ENCODE measurements at places on chromosomes 2 and 18. TPM values are rescaled to one million over a fixed set of nuclear protein-coding genes. Genes with fewer than 3 reads are reported as not detected.
A peak's percentile ranks its signal among the peaks of the same experiment; 100 is the strongest.

DNA sequence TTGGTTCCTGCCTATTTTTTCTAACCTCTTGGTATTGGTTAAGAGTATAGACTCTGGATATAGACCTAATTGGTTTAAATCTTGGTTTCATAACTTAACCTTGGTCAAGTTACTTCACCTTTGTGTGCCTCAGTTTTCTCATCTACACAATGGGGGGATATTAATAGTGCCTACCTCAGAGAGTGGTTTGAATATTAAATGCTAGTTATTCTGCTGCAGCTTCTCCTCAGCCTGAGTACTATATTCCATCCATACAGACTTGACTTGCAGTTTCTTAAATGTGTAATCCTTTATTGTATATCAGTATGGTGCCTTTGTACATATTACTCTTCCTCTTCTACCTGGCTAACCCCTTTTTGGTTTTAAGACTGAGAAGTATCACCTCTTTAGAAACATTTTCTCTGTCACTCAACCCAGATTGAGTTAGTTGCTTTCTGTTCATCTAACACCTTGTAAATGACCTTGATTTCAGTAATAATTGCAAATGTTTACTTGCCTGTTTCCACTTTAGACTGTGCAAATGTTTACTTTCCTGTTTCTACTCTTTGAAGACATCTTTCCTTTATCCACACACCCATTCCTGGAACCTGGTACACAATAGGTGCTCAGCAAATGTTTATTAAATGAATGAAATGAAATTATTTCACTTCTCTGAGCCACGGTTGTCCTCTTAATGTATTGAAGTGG is 6.6 kb downstream of the ACVR2A start:
- no peaks in the 10 kb centered on the region for H3K4me1 ChIP-seq
- H3K36me3 ChIP-seq: no peaks in the 10 kb centered on the region
- no peak overlapping the region for H3K4me3 ChIP-seq
- H3K27me3 ChIP-seq: no peaks in the 10 kb centered on the region
- no peak for DNase-seq
- H3K27ac ChIP-seq: no peak overlapping the region

RAD51AP2 gene
- not detected for polyA plus RNA-seq

DNA sequence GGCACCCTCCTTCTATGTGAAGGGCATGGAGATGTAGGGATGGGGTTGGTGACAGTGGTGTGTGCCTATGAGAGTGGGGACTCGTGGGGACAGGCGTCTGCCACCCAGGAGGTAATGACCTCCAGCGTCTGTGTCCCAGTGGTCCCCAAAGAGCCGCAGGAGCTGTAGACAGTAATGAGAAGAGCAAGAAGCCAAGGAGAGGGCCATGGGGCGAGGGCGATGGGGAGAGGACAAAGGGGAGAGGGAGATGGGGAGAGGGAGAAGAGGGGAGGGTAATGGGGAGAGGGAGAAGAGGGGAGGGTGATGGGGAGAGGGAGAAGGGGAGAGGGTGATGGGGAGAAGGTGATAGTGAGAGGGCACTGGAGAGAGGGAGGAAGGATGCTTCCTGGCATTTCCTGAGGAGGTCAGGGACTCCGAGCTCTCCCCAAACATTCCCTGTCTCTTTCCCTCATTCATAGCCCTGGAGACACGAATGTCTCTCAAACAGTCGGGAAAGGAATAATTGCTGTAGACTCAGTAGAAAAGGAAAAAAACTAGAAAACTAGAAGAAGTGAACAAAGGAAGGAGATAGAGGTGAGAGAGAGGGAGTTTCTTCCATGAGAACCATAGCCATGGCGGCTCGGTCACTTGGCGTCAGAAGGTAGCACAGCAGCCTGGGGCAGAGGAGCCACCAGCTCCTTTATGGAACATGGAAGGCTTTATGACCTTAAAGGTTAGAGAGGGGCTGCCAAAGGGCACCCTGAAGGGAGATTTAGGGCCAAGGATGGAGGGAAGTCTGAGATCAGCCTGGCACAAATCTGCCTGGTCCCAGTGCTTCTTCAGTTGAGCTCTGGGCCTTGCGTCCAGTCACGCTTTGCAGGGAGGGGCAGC is 39.5 kb downstream of the PSD4 start:
- no peaks in the 10 kb centered on the region for H3K36me3 ChIP-seq
- H3K27me3 ChIP-seq: peaks cover 9% of the 10 kb centered on the region
- no peak overlapping the region for H3K4me3 ChIP-seq
- no peak overlapping the region for H3K27ac ChIP-seq

KCNF1 gene
- not detected for polyA plus RNA-seq

DNA sequence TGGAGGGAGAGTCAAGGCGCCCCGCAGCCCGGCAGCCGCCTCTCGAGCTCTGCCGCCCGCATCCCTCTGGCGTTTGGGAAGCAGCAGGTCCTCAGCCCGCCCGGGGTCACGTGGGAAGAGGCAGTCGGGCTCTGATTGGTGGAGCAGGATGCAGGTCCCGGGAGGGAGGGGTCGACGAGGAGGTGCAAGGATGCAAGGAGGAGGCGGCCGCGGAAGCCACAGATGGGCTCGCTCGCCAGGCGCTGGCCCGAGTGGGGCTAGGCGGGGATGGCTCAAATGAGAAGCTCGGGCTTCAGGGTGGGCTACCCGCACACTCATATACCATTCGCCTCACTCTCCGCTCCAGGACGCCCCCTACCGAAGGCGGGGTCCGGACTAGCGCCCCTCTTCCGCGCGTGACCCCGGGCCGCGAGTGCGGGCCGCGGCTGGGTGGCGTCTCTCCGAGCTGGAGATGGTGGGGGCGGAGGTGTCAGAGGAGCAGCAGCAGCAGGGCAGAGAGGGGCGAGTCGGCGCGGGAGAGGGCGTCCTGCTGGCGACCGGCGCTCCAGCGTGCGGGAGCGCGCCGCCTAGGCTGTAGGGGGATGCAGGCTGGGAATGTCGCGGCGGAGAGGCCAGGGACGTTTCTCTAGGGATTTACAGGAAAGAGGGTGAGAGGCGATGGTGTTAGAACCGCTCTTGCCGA is at the start of gene TMEFF2:
TMEFF2 (minus strand) TSS at position 68 of the 682 bp plus-strand sequence. CDS start 409 bp downstream, outside the sequence.
- H3K27me3 ChIP-seq: no peaks in the 10 kb centered on the region
- H3K36me3 ChIP-seq: no peaks in the 10 kb centered on the region
- H3K27ac ChIP-seq: no peak within 1 kb of the TSS
- H3K4me3 ChIP-seq: peak within 1 kb of the TSS; percentile 29

DNA sequence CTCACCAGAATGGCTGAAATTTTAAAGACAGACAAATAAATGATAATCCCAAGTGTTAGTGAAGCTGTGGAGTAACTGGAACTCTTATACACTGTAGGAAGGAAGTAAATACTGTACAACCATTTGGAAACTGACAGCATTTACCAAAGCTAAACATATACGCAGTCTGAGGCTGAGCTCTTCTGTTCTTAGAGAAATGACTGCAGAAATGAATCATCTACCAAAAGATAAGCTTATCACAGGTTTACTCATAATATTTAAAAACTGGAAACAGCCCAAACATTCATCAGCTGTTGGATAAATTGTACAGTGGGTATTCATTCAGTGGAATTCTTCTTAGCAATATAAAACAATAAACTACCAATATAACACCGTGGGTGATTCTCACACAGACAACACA is 218.2 kb upstream of the RAB12 start:
- no peak for DNase-seq
- no peak overlapping the region for H3K27ac ChIP-seq
- no peaks in the 10 kb centered on the region for H3K36me3 ChIP-seq
- H3K4me1 ChIP-seq: no peaks in the 10 kb centered on the region
- H3K27me3 ChIP-seq: no peaks in the 10 kb centered on the region

DNA sequence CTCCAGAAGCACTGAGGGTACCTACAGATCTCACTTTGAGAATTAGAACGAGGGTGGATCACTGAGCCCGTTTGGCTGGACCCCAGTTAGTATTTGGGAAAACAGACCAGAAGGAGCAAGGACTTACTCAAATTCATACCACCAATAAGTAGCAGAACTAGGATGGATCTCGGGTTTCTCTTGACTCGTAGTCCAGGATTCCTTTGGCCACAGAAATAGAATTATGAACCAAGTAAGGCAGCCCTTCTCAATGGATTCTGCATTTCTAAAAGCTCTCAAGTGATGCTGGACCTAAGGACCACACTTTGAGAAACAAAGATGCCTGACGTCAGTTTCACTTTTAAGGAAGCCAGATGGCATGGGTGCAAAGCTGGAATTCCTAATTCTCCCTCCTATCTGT is 153.0 kb downstream of the KLHL29 start:
- no peak for DNase-seq
- no peaks in the 10 kb centered on the region for H3K27me3 ChIP-seq
- peaks cover 6% of the 10 kb centered on the region for H3K4me1 ChIP-seq
- no peak overlapping the region for H3K4me3 ChIP-seq

ABI2 gene
- polyA plus RNA-seq: 9.0 TPM

HOXD10 gene
- polyA plus RNA-seq: not detected

ASB18 gene
- polyA plus RNA-seq: not detected

DNA sequence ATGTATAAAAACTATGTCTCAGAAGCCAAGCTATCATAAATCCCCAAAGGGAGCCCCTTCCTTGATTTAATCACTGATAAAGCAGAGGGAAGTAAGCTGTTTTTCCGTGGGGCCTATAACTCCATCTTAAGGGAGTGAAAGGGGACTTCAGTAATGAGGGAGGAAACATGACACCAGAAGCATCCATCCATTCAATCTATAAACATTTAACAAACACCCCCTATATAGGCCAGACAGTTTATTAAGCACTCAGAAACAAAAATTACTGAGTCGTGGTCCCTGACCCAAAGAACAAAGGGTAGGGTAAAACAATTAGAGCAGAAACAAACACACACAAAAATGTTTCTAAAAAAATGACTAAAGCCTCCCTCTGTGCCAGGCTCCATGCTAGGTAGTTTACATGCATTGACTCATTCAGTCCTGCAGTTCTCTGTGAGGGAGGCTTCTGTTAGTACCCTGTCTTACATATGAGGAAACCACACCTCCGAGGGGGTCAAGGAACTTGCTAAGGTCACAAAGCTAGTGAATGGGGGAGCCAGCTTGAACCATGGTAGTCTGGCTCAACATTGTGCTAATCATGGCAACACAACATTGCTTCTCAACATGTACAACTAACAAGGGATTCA is 472.1 kb downstream of the CDH2 start:
- H3K4me3 ChIP-seq: no peak overlapping the region
- no peaks in the 10 kb centered on the region for H3K36me3 ChIP-seq
- no peaks in the 10 kb centered on the region for H3K4me1 ChIP-seq
- H3K27me3 ChIP-seq: no peaks in the 10 kb centered on the region
- H3K27ac ChIP-seq: no peak overlapping the region

CTLA4 gene
- polyA plus RNA-seq: not detected

GRCh38 chr18:67652288-67652687 is 135.8 kb upstream of the DSEL start:
- H3K36me3 ChIP-seq: no peaks in the 10 kb centered on the region
- no peak for DNase-seq
- H3K27me3 ChIP-seq: no peaks in the 10 kb centered on the region
- H3K4me3 ChIP-seq: no peak overlapping the region
- no peak overlapping the region for H3K27ac ChIP-seq
- no peaks in the 10 kb centered on the region for H3K4me1 ChIP-seq

- H3K4me3 ChIP-seq: no peak overlapping the region
- no peak for DNase-seq
- H3K36me3 ChIP-seq: no peaks in the 10 kb centered on the region
- H3K4me1 ChIP-seq: peaks cover 11% of the 10 kb centered on the region
- H3K27ac ChIP-seq: no peak overlapping the region
These were observed 5.7 kb downstream of the RHOB start for GRCh38 chr2:20452551-20452950.

OBSL1 gene
- 0.12 TPM for polyA plus RNA-seq

DNA sequence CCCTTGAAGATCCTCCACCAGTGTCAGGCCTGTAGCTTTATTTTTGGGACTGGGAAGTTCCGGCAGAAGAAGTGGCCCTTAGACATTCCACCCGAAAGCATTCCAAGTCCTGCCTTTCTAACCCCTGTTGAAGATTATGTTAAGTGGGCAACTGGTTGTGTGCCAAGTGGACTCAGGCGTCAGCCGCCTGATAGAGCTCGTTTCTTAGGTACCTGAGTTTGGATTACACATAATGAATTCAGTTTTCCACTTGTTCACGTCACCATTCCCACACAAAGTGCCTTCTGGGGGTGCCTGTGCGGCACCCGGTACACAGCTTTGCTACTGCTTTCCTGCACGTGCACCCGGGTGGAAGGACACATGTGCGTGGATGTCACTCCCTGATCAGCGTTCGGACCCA is 156.5 kb downstream of the PTGR3 start:
- no peak overlapping the region for H3K27ac ChIP-seq
- no peaks in the 10 kb centered on the region for H3K36me3 ChIP-seq
- no peak overlapping the region for H3K4me3 ChIP-seq
- DNase-seq: no peak
- H3K4me1 ChIP-seq: no peaks in the 10 kb centered on the region
- no peaks in the 10 kb centered on the region for H3K27me3 ChIP-seq

DNA sequence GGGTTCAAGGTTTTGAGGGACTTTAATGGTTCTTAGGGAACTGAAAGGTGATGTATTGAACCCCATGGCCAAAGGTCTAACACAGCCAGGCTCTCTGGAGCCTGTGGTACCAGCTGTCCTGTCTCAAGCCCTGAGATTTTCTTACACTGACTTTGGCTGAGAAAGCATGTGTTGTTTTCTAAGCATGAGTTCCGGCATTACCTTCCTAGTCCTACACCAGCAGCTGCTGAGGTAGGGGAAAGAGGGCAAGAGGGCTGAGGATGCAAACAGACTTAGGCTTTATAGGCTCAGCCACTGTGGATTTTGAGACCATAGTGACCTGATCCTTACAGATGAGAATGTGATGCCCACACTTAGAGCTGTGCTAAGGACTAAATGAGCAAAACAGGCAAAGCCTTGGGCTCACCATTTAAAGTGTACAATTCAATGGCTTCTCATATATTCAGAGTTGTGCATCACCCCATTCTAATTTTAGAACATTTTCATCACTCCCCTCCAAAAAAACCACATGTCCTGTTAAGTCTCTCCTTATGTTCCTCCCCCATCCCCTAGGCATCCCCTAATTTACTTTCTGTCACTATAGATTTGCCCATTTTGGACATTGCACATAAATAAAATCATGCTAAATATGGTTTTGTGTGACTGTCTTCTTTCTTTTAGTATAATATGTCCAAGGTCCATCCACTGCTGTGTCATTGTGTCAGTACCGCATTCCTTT is 99.7 kb upstream of the OTOS start:
- H3K4me1 ChIP-seq: no peaks in the 10 kb centered on the region
- H3K27me3 ChIP-seq: no peaks in the 10 kb centered on the region
- no peaks in the 10 kb centered on the region for H3K36me3 ChIP-seq

DNA sequence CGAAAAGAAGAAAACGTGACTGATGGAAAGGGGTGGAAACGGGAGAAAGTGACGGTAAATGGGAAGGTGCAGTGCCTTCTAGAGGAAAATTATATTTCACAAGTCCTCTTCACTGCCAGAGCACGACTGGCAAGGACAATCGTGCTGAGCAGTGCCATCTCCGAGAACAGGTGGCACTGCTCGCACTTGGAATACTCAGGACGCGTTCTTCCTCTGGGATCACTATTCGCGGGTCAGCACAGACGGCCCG is 364 bp downstream of the STAT1 start:
- H3K4me1 ChIP-seq: peaks cover 45% of the 10 kb centered on the region
- peak overlapping the region; percentile 90 for H3K4me3 ChIP-seq
- DNase-seq: no peak
- peak overlapping the region; percentile 59 for H3K27ac ChIP-seq
- no peaks in the 10 kb centered on the region for H3K27me3 ChIP-seq

Measured in B cell (primary cell).